ENCODE measurements at places on chromosomes 12 and 14.
A peak's percentile ranks its signal among the peaks of the same experiment; 100 is the strongest.

GRCh38 chr14:95770777-95771176, 56.9 kb upstream of the TCL1A start:
- DNase-seq, result no peak

GRCh38 chr12:20507056-20507455, 138.7 kb downstream of the PDE3A start:
- DNase-seq, result no peak

- no peak for DNase-seq
Observed at GRCh38 chr14:20386276-20386855, 26.9 kb downstream of the TEP1 start.

DNA sequence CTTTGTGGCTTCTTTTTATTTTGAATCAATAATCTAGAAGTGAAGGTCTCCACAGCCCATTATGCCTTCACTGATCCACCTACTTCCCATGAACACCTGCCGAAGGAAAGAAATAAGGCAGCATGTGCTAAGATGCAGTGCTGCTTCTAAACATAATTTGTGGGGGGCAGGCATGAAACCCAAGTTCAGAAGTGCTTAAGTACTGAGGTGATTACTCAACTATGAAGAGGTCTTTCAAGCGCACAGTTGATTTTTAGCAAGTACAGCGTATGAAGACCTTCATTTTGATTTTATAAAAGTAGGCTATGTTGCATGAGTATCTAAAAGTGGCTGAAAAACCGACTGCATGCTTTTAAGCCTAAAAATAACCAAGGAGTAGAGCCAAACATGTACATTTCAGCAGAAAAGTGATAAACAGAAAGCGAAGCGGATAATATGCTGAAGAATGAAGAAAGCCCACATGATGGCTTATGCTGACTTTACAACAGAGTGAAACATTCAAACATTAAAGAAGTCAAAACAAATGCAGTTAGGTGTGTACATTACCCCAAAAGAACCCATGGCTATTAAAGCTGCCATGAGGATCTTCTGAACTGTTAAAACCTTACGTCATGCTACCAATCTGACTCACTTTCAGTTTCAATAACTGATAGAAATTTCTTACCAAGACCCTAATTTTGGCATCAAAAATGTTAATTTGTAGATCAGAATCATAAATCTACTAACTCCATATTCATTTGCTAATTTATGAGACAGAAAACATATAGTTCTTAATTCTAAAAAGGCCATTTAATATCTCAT, 29.3 kb downstream of the KICS2 start:
- DNase-seq, result no peak

GRCh38 chr12:119383206-119383605, 48.7 kb downstream of the CCDC60 start:
- DNase-seq, result no peak

DNA sequence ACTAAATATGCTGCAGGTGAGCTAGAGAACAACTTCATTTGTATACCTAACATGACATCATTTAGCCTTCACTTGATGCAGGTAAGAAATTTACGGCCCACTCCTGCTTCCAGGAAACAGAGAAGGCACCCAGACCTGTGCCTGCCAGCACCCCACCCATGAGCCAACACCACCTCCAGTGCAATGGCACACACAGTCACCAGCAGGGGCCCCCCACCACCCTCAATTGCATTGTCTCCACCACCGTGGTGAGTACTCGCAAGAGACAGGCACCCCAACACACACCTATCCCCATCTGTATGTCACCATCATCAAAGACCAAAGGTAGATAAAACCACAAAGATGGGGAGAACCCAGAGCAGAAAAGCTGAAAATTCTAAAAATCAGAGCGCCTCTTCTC, 107.6 kb downstream of the KLHL28 start:
- no peak for DNase-seq

- peak; percentile 95 for DNase-seq
Observed at GRCh38 chr12:48189331-48190125, 6.1 kb downstream of the CCDC184 start.

Measured in endodermal cell (in vitro differentiated cells).